ENCODE measurements at places on chromosomes 12 and 14.

GRCh38 chr12:123251403-123252076 lies 18.3 kb downstream of the MTRFR start:
- no peak for DNase-seq

DNA sequence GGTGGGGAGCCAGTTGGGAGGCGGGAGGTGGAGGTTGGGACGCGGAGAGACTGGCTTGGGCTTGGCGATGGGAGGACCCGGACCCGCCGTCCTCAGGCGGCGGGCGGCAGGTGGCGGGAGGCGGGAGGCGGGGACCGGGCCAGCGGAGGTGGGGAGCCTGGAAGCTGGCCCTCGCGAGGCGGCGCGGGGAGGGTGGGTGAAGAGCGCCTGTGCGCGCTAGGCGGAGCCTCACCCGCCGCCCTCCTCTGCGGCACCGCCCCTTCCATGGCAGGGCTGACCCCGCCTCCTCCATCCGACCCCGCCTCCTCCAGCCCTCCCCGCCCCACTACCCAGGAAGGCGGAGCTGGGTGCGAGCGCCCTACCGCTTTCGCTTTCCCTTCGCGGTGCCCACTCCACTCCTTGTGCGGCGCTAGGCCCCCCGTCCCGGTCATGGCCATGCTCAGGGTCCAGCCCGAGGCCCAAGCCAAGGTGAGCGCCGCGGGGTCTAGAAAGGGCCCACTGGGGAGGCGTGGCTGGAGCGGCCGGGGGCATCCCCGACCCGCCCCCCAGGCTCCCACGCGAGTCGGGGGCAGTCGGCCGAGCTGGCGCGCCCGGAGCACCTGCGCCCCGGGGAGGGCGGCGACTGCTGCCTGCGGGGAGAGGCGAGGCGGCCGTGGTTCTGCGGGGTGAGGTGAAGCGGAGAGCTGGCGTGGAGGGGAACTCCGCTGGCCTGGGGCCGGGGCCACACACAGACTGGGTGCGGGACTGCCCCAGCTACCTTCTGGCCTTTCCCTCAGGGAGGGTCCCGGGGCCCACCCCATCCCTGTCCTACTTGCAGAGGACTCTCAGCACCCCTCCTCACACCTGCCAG lies at the start of gene PSME1:
Gene PSME1, plus strand, starts transcription at position 361 of the 850 bp plus-strand sequence. Its CDS starts 69 bp downstream, at position 430.
- DNase-seq = peak; percentile 94

GRCh38 chr12:103313894-103314293 lies 181.9 kb downstream of the C12orf42 start:
- DNase-seq = no peak

- DNase-seq = no peak
Observed at GRCh38 chr12:53465679-53466078, 13.8 kb downstream of the PCBP2 start.

DNA sequence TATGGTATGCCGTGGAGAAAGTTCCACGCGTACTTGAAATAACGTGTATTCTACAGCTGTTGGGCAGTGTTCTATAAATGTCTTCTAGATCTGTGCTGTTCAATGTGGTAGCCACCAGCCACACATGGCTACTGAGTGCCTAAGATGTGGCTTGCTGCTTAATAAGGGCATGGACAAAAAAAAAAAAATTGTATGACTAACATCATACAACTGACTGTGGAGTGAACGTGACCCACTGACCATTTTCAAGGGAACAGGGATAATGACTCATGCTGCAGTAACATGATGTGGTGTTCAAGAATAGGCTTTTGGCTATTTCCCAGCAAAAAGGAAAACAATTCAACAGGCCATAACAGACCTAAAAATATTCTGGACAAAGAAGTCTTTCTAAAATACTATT lies 13.0 kb downstream of the ATG14 start:
- no peak for DNase-seq

DNA sequence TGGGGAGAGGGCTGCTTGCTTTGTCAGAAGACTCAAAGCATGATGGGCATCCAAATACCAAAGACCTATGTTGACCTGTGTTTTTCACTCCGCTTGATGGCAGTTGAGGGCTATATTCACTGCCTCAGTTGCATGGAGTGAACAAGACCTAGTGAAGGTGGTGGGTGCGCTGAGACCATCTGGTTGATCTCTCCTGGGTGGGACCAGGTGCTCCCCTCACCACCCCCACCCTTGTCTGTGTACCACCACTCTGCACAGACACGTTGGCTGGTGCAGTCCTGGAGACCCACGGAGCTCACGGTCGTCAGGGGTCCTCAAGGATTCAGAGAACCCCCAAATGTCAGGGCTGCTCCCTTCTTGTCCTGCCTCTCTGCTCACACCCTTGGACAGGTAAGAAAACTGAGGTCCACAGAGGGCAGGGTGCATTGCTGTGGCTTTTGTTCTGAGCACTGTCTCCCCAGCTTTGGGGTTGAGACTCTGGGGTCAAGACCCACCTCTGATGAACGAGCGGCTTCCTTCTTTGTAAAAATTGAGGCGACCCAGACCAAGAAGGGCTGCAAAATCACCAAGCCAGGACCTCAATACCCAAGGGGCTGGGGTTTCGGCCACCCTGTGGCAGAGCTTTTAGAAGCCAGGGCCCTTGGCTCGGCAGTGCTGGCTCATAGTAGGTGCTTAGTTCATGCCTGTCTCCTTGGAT lies 166.3 kb upstream of the RTL1 start:
- no peak for DNase-seq

DNA sequence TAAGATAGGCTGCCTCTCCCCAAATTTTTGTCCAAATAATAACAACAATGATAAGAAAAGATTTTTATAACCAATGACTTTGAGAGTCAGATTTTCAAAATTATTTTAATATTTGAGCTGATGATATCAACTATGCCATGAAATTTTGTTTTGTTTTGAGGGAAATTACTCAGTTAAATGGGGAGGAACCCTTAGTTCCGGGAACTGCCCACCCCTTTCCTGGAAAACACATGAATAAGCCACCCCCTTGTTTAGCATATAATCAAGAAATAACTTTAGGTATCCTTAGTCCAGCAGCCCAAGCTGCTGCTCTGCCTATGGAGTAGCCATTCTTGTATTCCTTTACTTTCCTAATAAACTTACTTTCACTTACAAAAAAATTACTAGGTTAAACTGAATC lies 61.4 kb downstream of the HMGA2 start:
- DNase-seq = no peak

DNA sequence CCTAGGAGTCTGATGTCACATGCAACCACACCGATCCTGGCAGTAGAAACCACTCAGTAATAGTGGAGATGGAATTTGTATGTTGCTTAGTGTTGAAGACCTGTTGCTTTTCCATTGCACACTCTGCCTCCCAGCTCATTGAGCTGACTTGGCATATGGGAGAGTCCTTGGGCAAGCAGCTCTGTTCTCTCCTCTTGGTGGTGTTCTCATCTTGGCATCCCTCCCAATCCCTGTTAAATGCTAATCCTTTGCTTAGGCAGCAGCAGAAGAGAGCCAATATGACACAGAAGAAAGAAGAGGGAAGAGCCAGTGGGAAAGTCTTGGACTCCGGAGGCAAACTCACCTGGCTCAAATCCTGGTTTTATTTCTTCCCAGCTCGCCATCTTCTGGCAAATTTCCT lies 178.0 kb upstream of the CAND1 start:
- no peak for DNase-seq

- no peak for DNase-seq
Observed at GRCh38 chr12:54054742-54055194, 1.1 kb downstream of the HOXC4 start.

DNA sequence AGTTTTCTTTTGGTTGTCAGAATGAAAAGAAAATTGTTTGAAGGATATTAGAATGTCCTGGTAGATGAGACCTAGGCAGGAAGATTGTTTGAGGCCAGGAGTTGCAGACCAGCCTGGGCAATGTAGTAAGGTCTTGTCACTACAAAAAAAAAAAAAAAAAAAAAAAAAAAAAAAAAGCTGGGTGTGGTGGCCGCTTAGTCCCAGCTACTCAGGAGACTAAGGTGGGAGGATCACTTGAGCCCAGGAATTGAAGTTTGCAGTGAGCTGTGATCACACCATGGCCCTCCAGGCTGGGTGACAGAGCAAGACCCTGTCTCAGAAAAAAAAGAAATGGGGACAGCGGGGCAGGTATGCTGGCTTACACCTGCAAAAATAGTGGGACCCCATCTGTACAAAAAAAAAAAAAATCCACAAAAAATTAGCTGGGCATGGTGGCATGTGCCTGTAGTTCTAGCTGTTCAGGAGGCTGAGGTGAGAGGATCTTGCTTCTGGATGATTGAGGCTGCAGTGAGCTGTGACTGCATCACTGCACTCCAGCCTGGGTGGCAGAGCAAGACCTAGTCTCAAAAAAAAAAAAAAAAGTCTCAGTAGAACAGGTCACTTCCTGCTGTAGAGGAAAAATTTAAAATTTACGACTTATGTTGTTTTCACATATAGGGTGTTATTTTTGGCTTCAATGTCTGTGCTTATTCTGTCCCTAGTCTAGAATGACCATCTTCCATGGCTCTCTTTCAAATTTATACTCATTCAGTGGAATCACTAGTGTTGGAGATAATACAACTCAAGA lies 70.7 kb downstream of the PPHLN1 start:
- DNase-seq = no peak

GRCh38 chr12:27711317-27711682 lies 668 bp downstream of the MRPS35 start:
- DNase-seq = no peak

DNA sequence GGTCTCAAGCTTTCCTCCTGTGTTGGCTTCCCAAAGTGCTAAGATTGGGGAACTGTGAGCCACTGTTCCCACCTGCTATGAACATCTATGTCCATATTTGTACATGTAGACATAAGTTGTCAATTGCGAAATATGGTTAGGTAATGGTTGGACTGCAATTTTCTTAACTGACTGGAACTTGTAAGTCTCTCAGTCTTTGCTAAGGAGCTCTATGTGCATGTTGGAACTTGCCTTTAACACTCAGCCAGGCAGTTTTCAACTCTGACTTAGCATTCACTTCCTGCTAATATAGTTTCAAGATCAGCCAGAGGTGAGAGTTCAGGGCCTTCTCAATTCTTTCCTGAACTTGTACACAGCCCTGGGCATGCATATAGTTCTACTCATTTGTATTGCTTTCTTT lies 44.5 kb upstream of the EEA1 start:
- no peak for DNase-seq

DNA sequence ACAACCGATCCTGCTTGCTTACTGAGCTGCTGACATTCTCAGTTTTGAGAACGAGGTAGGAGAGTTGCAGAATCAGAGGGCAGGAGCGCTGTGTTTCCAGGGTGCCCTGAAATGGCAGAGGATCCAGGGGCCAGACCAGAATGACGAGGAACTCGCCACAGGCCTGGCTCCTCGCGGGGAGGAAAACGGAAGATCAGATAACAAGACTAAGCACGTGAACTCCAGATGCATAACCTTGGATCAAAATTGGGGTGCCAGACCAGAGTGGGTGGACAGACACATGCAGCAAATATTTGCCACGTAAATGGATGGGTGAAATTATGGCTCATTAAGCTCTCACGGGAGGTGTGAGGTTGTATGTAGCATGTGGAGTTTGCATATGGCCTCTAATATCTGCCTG lies 46.5 kb downstream of the ELK3 start:
- no peak for DNase-seq

- DNase-seq = no peak
Observed at GRCh38 chr12:57693317-57693658, 644 bp upstream of the OS9 start.

DNA sequence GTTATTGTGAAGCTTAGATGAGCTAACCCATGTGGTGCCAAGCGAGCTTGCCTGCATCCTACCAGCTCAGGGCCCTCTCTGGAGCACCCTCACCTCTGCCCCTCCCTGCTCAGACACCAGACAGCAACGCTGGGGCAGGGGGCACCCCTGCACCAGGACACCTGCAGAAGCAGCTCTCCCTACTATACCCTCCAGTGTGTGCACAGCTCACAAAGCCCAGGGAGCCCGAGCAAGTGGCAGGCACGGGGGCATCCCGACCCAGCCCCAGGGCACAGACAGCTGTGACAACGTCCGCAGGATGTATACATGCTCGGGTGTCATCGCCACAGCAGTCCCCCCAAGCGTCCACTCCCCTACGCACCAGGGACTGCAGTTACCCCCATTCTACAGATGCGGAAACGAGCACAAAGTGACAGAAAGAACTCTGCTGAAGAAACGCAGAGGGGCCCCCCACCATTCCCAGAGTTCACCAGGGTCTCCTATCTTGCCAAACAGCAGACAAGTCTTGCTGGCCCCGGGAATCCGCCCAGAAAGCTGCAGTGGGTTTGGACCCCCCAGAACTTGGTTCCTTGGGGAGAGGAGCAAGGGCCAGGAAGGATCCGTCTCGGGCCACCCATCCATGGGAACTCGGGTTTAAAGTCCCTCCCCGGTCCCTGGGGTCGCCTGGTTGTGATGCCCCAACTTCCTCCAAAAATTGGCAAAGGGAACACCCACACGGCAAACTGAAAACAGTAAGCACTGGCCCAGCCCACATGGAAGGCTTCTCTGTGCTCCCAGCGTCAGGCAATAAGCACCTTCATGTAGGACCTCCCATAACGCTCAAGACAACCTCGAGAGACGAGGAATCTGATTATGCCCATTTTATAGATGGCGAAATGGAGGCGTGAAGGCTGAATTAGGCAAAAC lies 12.0 kb downstream of the NCOR2 start:
- no peak for DNase-seq

- no peak for DNase-seq
Observed at GRCh38 chr12:42135259-42135814, 9.3 kb downstream of the GXYLT1 start.

Measured in stimulated activated CD8-positive, alpha-beta memory T cell treated with anti-CD3 and anti-CD28 coated beads, Interleukin-7, amount 100 ng/mL, for 1 hour (primary cell).